Endothelial cell of umbilical vein (primary cell): ENCODE measurements at places on chromosomes 3 and 15.

DNA sequence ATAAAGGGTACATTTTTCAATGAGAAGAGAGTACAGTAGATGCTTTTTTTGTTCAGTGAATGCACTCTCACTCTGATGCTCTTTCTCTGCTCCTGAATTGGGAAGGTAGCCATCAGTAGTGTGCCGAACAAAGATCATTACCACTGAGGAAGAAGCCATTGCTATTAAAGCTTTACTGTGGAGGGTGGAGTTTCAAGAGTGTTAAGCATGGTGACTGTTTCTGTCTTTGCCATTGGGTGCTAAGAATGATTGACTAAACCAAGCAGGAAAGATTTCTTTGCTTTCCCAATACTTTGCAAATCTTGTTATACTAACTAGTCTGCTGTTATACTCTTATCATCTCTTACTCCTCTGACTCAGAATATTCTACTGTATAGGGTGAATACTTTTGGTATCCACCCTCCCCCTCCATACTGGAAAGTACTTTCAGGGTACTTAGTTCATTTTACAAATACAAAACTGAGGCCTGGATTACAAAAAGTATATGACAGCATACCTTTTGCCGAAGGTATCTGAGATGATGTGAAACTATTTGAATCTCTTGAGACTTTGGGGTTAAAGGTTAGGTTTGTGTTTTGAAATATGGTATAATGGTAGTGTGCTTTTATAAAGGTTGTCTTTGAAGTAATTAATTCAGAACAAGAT lies 1.7 kb downstream of the RAB11A start:
- H3K27ac ChIP-seq = peak overlapping the region; percentile 61
- H3K4me3 ChIP-seq = peak overlapping the region; percentile 91
- H3K27me3 ChIP-seq = no peaks in the 10 kb centered on the region
- peak; percentile 76 for DNase-seq
- H3K4me1 ChIP-seq = peaks cover 22% of the 10 kb centered on the region

DNA sequence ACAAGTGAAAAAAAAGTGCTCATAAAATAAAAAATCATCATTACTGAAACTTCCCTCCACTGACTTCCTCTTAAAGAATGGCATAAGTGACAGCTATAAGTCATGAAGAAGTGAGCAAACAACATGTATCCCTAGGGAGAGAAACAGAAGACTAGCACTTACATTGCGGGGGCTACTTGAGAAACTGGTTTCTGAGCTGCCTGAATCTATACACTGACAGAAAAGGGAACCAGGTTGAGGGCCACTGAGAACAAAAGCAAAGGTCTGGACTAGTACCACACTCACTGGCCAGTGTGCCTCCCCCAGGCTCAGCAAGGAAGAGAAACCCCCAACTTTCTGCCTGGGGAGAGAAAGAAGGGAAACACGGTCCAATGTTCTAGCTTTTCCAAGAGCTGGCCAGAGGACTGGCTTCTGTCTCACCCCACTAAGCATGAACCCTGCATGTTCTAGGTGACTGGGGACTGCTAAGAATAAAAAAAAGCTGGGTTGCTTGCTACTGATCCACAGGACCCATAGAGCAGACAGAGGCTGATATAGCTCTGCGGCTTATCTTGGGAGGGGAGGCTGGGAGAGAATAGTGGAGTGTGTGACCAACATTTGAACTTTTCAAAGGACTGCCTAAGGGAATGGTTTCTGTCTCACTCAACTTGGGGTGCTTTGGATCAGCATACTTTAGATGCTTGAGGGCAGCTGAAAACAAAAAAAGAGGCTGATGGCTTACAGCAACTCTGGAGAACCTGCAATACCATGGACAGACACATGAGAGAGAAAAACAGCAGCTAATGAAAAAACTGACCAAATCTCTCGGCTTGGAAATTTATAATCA lies 8.1 kb downstream of the RAD18 start:
- no peaks in the 10 kb centered on the region for H3K27me3 ChIP-seq
- H3K36me3 ChIP-seq = no peaks in the 10 kb centered on the region
- H3K4me1 ChIP-seq = no peaks in the 10 kb centered on the region
- H3K27ac ChIP-seq = no peak overlapping the region

DNA sequence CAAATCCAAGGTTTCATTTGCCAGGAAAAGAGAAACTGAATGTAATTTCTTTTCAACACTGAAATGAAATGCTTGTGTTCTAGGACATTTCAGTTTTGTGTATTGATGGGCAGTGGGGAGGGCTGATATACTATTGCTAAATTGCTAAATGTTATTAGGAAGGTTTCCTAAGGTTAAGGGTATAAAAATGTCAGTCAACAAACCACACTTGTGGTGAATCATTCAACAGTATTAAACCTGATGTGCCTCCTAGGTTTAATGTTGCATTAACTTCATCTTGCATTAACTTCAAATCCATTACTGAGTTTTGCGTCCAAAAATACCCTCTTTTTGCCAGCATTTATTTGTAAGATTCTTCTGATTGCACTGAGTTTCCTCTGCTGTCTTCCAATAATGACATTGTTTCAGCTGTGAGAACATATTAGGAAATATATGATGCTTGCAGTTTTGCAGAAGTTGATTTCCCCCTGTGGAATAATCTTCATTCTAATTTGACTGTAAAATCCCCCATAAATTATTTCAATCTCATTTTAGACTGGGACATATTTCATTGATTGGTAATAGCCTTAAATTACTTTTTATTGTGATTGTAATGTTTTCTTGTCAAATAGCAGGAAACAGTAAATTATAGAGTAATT lies 758.3 kb downstream of the GBE1 start:
- H3K36me3 ChIP-seq = no peaks in the 10 kb centered on the region
- no peak for DNase-seq
- no peak overlapping the region for H3K4me3 ChIP-seq
- H3K27me3 ChIP-seq = no peaks in the 10 kb centered on the region

DNA sequence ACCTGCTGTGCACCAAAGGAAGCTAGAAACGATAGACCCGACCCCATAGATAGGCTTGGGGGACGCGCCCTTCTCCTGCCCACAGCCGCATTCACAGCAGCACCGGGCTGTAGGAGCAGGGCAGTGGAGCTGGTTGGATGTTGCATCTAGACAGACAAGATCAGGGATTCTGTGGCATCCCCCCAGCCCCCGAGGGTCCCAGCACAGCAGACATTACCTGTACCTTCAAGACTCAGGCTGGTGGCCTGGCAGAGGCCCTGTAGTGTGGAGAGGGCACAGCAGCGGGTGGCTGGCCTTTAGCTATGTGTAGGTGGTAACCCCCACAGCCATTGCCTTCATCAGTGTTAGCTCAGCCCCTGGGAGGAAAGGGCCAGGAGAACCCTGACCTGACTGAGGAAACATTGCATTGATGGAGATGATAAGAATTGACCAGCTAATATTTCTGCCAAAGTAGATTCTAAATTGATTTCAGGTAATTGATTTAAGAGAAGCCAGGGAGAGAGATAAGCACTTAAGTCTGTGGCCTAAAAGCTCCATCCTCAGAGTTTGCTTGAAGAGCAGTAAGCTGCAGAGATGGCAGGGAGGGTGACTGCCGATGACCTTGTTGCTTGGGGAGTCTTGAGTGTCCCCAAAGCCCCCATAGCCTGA lies 269.4 kb downstream of the TLE3 start:
- H3K4me1 ChIP-seq = no peaks in the 10 kb centered on the region
- DNase-seq = no peak
- H3K27ac ChIP-seq = no peak overlapping the region
- no peaks in the 10 kb centered on the region for H3K27me3 ChIP-seq
- no peaks in the 10 kb centered on the region for H3K36me3 ChIP-seq
- no peak overlapping the region for H3K4me3 ChIP-seq

- no peak overlapping the region for H3K27ac ChIP-seq
- no peaks in the 10 kb centered on the region for H3K36me3 ChIP-seq
- no peak for DNase-seq
Measured at GRCh38 chr3:147414390-147415138, 5.4 kb downstream of the ZIC1 start.

GRCh38 chr3:89571707-89572106 lies 464.3 kb downstream of the EPHA3 start:
- H3K4me1 ChIP-seq = no peaks in the 10 kb centered on the region
- no peak overlapping the region for H3K27ac ChIP-seq
- no peak overlapping the region for H3K4me3 ChIP-seq
- DNase-seq = no peak
- no peaks in the 10 kb centered on the region for H3K27me3 ChIP-seq

- no peaks in the 10 kb centered on the region for H3K4me1 ChIP-seq
- H3K4me3 ChIP-seq = no peak overlapping the region
- H3K27me3 ChIP-seq = peaks cover 35% of the 10 kb centered on the region
- no peaks in the 10 kb centered on the region for H3K36me3 ChIP-seq
- DNase-seq = no peak
Measured at GRCh38 chr15:68565726-68566125, 13.1 kb upstream of the CORO2B start.

GRCh38 chr3:151579571-151580270 lies 118.9 kb upstream of the IGSF10 start:
- no peak for DNase-seq
- H3K4me3 ChIP-seq = no peak overlapping the region
- no peaks in the 10 kb centered on the region for H3K27me3 ChIP-seq
- H3K36me3 ChIP-seq = no peaks in the 10 kb centered on the region
- H3K4me1 ChIP-seq = no peaks in the 10 kb centered on the region
- no peak overlapping the region for H3K27ac ChIP-seq

GRCh38 chr3:21704796-21705195 lies 46.2 kb downstream of the ZNF385D start:
- no peak overlapping the region for H3K27ac ChIP-seq
- DNase-seq = no peak
- H3K4me3 ChIP-seq = no peak overlapping the region

DNA sequence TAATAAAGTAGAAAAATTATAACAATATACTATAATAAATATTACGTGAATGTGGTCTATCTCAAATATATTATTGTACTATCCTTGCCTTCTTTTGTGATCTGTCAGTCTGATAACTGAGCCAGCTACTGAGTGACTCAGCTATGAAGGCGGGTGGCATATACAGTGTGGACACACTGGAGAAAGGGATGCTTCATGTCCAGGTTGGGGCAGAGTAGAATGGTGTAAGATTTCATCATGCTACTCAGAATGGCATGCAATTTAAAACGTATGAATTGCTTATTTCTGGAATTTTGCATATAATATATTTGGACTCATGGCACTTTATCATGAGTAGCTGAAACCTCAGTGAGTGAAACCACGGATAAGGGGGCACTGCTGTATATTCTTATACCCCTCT lies 172.9 kb upstream of the TBC1D5 start:
- H3K4me3 ChIP-seq = no peak overlapping the region
- no peaks in the 10 kb centered on the region for H3K36me3 ChIP-seq
- no peak for DNase-seq

DNA sequence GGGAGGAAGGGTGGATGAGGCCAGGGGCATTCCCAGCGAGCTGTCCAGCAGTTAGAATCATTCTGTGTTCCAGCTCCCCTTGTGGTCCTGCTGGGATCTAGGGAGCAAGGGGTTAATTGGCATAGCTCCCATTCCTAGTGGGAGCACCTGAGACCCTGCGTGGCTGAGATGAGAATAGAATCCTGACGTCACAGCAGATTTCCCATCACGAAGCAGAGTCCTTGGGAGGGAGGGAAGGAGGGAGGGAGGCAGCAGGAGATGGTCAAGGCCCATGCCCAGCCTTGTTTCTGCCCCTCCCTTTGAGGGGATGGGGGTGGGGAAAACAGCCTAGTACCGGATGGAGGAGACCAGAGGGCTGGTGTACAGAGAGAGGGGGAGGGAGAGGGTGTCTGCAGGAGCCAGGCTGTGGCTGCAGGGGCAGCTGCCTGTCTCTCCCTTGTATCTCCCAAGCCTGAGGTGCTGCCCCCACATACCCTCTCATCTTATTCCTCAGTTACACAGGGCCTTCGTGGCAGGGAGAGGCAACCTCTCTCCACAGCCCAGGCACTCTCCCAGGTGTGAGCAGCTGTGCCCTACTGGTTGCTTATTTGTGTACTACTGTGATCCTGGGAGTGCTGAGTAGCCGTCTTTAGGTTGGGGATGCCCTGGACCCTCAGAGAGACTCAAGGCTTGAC lies 5.4 kb downstream of the TYRO3 start:
- H3K4me3 ChIP-seq = no peak overlapping the region
- H3K4me1 ChIP-seq = peaks cover 2% of the 10 kb centered on the region
- DNase-seq = no peak
- H3K27ac ChIP-seq = no peak overlapping the region
- no peaks in the 10 kb centered on the region for H3K36me3 ChIP-seq

DNA sequence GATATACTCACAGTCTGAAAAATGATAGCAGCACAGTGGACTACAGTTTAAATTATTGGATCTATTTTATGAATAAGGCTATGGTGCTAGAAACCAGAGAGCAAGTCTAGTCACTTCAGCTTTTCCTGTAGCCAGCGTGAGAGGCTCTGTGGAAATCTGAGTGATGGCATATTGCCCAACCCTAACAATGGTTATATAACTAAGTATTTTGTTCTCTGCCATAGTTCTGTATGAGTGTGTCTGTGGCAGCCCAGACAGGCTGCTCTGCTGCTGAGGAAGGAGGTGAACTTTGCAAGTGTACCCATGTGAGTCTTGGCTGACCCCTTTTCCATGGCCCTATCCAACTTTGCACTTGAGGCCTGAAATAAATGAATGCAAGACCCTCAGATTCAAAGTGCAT lies 105.7 kb downstream of the LRTM1 start:
- no peaks in the 10 kb centered on the region for H3K27me3 ChIP-seq
- no peak overlapping the region for H3K4me3 ChIP-seq
- H3K27ac ChIP-seq = no peak overlapping the region
- DNase-seq = no peak
- H3K4me1 ChIP-seq = no peaks in the 10 kb centered on the region
- no peaks in the 10 kb centered on the region for H3K36me3 ChIP-seq

DNA sequence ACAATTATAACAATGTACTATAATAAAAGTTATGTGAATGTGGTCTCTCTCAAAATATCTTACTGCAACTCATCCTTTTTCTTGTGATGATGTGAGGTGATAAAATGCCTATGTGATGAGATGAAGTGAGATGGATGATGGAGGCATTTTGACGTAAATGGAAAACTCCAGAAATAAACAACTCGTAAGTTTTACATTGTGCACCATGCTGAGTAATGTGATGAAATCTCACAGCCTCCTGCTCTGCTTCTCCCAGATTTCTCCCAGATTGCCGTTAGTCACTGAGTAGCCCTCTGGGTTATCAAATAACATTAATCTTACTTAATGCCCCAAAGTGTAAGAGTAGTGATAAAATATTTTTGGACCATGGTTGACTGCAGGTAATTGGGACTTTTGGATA lies 64.8 kb upstream of the SLCO2A1 start:
- H3K4me3 ChIP-seq = no peak overlapping the region
- no peak overlapping the region for H3K27ac ChIP-seq
- H3K27me3 ChIP-seq = no peaks in the 10 kb centered on the region

GRCh38 chr15:39336926-39337325 lies 244.0 kb upstream of the THBS1 start:
- H3K4me3 ChIP-seq = no peak overlapping the region
- H3K27me3 ChIP-seq = no peaks in the 10 kb centered on the region
- no peak overlapping the region for H3K27ac ChIP-seq
